Activated CD8-positive, alpha-beta T cell treated with anti-CD3 and anti-CD28 coated beads, Interleukin-2, amount 10 ng/mL, durations not matched to agents 7 days and 5 days (primary cell): ENCODE measurements at places on chromosomes 6 and 20.

GRCh38 chr6:24718449-24719124, 367 bp downstream of the C6orf62 start:
- DNase-seq, result no peak

- DNase-seq, result no peak
Observed at GRCh38 chr6:134797400-134798113, 152.3 kb downstream of the ALDH8A1 start.

GRCh38 chr6:157840776-157841175, 17.7 kb downstream of the SNX9 start:
- DNase-seq, result peak; percentile 16

DNA sequence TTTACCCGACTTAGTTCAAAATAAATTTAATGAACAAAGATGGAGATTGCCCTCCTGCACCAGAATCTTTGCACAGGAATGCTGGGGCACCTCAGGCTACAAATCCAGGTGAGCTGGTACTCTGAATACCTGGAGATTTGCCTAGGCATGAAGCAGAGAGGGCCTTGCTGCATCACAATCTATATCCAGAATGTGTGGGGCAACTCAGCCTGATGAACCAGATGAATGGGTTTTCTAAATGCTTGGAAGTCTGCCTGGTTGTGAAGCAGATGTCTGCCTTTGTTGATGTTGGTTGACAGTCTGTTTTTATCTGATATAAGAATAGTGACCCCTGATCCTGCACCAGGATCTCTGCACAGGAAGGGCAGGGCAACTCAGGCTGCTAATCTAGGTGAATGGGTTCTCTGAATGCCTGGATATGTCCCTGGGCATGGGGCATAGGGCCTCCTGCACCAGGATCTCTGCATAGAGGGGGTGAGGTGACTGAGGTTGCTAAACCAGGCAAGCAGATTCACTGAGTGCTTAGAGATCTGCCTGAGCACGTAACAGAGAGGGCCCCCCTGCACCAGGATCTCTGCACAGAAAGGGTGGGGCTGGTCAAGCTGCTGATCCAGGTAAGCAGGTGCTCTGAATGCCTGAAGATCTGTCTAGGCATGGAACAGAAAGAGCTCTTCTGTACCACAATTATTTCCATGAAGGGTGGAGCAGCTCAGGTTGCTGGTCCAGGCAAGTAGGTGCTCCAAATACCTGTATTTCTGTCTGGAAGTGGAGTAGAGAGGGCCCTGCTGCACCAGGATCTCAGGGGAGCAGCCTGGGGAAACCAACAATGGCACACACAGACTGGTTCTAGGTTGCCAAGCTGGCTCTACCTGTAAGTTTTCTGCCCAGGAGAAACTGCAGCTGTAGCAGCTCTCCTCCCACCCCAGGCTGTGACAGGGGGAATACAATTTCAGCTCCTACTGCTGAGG, 437.5 kb downstream of the MMUT start:
- DNase-seq, result no peak

GRCh38 chr20:50675671-50676376, 15.5 kb downstream of the RIPOR3 start:
- no peak for DNase-seq

- no peak for DNase-seq
Observed at GRCh38 chr6:6834356-6835222, 246.1 kb downstream of the LY86 start.

GRCh38 chr6:133837801-133838349, 51.0 kb upstream of the TCF21 start:
- DNase-seq, result peak; percentile 71

DNA sequence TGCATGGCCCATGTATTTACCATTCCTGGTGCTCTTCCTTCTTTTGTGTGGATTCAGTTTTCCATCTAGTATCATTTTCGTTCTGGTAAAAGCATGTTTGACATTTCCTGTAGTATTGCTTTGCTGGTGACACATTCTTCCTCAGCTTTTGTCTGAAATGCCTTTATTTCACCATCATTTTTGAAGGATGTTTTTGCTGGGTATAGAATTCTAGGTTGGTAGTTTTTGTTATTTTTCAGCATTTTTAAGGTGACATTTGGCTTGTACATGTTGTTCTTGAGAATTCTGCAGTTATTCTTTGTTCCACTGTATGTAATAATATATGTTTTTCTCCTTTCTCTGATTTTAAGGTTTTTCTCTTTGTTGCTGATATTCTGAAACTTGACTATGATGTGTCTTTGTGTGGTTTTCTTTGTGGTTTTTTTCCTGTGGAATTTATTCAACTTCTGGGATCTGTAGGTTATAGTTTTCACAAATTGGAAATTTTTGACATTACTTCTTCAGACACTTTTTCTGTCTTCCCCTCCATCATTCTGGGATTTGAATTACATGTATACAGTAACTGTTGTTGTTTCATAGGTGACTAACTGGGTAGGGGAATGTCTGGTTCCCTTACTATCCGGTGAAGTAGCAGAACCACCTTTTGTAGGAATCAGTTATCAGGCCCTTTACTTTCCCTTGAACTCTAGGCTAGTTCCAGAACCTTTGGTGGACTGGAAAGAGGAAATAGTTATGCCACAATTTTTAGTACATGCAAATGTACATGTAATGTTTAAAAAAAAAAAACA, 30.2 kb downstream of the SNX9 start:
- peak; percentile 7 for DNase-seq

DNA sequence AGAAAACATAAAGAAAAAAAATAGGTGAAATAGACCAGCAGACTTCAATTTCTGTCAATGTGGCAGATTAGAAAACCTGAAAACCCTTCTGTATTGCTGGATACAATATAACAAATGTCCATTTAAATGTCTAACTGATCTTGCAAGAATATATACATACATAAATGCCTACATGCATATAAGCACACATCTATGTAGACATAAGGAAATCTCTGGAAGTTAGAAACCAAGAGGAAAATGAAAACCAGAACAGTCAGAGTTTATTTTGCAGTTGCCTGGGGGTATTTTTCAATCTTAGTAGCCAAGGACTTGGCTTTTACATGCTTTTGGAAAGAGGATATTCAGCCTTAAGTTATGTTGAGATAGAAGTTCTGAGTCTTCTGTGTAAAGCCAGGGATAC, 184.0 kb downstream of the RPS12 start:
- no peak for DNase-seq

GRCh38 chr6:117432273-117432672, 6.5 kb upstream of the ROS1 start:
- DNase-seq, result no peak

DNA sequence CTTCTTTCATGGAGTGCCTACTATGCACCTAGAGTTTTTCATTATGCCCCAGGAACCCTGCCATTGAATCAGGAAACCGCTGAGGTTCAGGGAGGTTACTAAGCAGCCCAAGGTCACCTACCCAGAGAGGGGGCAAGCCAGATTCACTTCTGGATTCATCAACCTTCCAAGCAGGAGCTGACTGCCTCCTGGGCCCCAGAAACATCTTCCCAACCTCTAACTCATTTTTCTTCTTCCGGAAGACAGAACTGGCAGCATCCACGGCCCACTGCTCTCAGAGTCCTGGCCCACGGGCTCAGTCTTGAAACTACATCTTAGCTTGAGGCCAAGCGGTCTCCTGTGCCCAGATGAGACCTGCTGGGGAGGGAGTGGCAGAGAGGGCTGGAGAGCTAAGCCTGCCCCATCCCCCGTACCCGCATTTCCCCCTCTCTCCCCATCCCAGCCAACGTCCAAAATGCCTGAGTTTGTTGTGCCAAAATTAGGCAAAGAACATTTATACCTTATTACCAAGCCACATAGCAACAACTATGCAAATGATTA, 281.0 kb downstream of the CDC5L start:
- DNase-seq, result no peak

- no peak for DNase-seq
Observed at GRCh38 chr6:160036331-160036695, 67.4 kb downstream of the IGF2R start.

DNA sequence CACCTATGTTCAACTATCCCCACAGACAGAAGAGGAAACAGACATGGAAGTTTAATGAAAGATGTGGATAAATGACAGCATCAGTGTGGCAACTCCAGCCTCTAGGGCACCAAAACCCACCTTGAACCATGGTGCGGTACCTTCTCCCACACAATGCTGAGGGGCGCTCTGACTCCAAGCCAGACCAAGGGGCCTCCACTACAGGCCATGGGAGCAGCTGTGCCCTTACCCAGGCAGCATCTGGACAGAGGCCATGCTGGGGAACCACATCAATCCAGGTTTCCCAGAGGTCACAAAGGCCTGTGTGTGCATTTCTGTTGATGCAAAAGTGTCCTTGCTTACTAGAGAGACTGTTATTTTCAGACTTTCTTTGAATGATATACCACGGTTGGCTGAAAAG, 4.1 kb downstream of the PRR18 start:
- no peak for DNase-seq

- no peak for DNase-seq
Observed at GRCh38 chr6:145534989-145535388, 200.3 kb downstream of the EPM2A start.

DNA sequence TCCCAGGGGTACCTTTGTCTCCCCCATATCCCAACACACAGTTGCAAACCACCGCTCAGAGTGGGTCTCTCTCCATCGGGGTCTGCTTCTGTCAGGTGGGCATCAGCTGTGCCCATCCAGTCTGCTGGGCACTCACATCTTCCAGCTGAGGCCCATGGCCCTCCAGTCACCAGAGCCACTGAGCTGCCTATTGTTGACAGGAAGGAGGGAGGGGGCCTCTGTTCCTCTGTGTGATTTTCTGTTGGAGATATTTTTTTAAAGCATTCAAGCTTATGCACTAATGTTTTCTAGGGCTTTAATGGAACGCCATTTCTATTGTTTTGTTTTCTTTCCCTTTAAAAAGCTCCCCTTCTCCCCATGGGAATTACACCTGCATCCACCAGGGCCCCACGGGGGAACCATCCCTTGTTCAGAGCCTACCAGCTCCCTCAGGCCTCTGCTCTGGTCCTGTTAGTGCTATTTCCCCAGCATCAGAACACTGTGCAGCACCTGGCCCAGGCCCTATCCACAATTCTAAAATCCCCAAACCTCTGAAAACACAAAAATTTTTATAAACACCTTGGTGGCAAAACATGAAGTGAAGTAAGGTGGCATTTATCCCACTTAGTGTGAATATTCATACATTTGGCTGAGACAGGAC, 326.2 kb downstream of the CD83 start:
- DNase-seq, result no peak

GRCh38 chr20:8964959-8965562, 103.8 kb upstream of the PLCB4 start:
- DNase-seq, result no peak

GRCh38 chr6:130615816-130616215, 211.4 kb upstream of the SMLR1 start:
- DNase-seq, result no peak

DNA sequence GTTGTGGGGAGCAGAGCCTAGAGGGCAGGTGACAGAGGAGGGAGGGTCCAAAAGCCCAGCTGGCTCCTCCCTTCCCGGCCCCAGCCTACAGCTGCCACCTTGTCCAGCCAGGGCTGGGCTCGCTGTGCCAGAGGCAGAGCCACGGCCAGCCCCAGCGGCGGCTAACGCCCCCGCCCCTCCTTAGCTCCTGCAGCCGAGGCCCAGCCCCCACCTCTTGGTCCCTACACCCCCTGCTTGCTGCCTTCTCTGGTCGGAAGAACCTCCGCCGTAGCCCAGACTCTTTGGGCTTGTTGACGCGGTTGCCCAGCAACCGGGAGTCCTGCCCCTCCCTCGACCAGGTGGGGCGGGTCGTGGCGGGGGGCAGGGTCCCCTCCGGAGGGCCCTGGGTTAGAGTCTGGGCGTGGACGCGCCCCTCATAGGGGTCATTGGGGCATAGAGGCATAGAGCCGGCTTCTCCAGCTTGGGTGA, 521 bp upstream of the LKAAEAR1 start:
- DNase-seq, result no peak

DNA sequence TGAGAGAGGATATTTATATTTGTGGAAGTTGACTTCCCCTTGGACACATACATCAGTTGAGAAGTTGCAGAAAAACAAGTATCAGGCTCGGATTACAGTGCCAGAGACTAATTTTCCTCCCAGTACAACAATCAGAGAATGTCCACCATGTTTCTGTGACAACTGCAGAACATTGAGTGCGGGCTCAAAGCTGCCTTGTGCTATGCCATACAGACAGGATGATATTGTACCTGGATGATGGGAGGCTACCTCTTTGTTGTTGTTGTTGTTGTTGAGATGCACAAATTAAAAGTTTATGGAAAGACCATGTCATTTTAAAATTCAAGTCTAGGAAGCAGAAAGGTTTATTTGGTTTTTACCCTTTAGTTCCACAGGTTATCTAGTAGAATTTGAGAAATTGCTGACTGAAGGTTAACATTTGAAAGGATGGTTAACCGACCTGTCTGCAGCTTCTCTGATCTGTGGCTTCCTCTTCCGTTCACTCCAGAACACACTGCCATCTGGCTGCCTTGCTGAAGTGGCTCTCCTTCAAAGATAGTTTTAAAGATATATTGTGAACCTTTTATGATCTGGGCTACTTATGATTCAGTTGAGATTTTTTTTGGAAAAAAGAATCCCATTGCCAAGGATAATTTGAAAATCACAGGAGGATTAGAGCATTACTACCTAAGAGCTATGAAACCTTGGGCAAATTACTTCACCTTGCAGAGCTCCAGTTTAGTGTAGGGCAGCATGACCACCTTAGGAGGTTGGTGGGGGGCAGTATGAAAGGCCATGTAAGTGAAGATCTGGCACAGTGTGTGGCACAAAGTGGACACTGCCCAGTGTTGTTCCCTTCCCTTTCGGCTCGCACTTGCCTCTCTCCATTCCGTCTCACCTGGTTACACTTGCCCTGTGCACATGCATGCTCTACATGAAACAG, 15.9 kb downstream of the TMEM200A start:
- peak; percentile 75 for DNase-seq

GRCh38 chr20:37335642-37336368, 10.1 kb upstream of the SRC start:
- no peak for DNase-seq

GRCh38 chr20:51750037-51750769, 18.0 kb downstream of the ATP9A start:
- no peak for DNase-seq

DNA sequence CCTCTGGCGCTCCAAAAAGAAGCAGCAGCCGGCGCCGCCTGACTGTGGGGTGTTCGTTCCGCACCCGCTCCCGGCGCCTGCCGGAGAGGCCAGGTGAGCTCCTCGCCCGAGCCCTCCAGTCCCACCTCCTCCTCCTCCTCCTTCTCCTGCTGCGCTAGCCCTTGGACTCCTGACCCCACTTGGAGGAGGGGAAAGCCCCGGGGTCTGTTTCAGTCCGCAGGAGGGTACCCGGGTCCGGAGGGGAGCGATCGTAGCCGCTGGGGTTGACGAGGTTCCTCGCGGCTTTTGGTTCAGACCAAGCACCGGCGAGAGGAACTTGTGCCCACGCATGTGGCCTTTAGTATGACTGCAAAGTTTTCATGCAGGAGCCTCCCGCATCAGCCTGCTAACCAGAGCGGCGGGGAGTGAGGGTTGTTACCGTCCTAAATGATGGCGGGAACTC, 493 bp downstream of the CRYBG1 start:
- DNase-seq, result no peak

DNA sequence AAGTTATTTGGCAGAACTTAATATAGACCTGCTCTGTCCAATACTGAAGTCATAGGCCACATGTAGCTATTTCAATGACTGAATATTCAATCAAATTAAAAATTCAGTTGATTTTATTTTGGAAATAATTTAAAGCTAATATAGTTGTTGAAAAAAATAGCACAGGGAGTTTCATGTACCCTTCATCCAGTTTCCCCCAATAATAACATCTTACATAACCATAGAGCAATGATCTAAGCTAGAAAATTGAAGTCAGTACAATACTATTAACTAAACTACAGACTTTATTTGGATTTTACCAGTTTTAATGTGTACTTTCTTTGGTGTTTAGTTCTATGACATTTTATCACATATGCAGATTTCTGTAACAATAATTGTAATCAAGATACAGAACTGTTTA, 212.2 kb upstream of the HDDC2 start:
- no peak for DNase-seq
